ENCODE measurements at places on chromosomes 6 and 20. TPM values are rescaled to one million over a fixed set of nuclear protein-coding genes. Genes with fewer than 3 reads are reported as not detected.

DNA sequence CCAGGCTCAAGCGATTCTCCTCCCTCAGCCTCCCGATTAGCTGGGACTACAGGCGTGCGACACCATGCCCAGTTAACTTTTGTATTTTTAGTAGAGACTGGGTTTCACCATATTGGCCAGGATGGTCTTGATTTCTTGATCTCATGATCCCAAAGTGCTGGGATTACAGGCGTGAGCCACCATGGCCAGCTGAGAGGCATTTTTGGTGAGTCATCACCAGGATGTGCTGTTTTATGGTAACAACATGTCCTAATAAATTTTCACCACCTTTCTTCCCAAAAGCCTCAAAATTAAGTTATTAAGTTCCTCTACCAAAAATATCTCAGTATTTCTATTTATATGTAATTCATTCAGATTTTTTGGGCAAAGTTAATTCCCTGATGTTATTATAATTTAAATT lies 53.5 kb downstream of the COL21A1 start:
- DNase-seq: no peak

GRCh38 chr6:83758533-83758932 lies 49.6 kb upstream of the SNAP91 start:
- no peak for DNase-seq

- no peak for DNase-seq
Measured at GRCh38 chr6:79543886-79544285, 6.7 kb upstream of the LCA5 start.

- DNase-seq: no peak
Measured at GRCh38 chr6:11083491-11083890, 10.1 kb upstream of the SMIM13 start.

DNA sequence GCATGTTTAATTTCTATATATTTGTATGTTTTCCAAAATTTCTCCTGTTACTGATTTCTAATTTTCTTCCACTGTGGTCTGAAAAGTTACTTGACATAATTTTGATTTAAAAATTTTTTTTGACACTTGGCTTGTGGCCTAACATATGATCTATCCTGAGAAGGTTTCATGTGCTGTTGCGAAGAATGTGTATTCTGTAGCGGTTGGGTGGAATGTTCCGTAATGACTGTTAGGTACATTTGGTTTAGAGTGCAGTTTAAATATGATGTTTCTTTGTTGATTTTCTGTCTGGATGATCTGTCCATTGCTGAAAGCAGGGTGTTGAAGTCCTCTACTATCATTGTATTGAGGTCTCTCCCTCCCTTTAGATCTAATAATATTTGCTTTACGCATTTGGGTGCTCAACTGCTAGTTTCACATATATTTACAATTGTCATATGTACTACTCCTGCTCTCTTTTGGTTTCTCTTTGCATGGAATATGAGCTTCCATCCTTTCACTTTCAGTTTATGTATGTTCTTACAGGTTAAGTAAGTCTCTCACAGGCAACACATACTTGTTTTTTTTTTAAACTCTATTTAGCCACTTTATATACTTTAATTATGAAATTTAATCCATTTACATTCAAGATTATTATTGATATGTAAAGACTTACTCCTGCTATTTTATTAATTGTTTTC lies 19.5 kb upstream of the EDN1 start:
- DNase-seq: no peak

GRCh38 chr6:110746680-110747079 lies 68.6 kb downstream of the CDK19 start:
- DNase-seq: no peak

GRCh38 chr6:140921366-140922226 lies 1211.1 kb upstream of the GJE1 start:
- peak; percentile 80 for DNase-seq

GRCh38 chr20:12203981-12204380 lies 286.3 kb downstream of the BTBD3 start:
- DNase-seq: no peak

- DNase-seq: no peak
Measured at GRCh38 chr6:74607934-74608333, 597.9 kb downstream of the COL12A1 start.

- DNase-seq: peak; percentile 78
Measured at GRCh38 chr20:22684072-22684762, 99.8 kb upstream of the FOXA2 start.

GRCh38 chr6:88653936-88654335 lies 309.5 kb downstream of the RNGTT start:
- no peak for DNase-seq

- no peak for DNase-seq
Measured at GRCh38 chr6:10451828-10452509, 37.1 kb upstream of the TFAP2A start.

STX11 gene
- total RNA-seq: 2.2 TPM

COL20A1 gene
- total RNA-seq: 2.4 TPM

SRSF12 gene
- 6.8 TPM for total RNA-seq

CLVS2 gene
- not detected for total RNA-seq

LTB gene
- total RNA-seq: not detected

PRND gene
- not detected for total RNA-seq

NOL4L gene
- 54.0 TPM for total RNA-seq

MYCT1 gene
- 18.5 TPM for total RNA-seq

ZHX3 gene
- 59.3 TPM for total RNA-seq
